ENCODE measurements at places on chromosomes 7 and 10. TPM values are rescaled to one million over a fixed set of nuclear protein-coding genes. Genes with fewer than 3 reads are reported as not detected.

Gene DEPP1
- 0.60 TPM for total RNA-seq

Gene OGDHL
- total RNA-seq, result 0.28 TPM

Gene MNX1
- total RNA-seq, result not detected

Gene PCGF5
- 13.3 TPM for total RNA-seq

Gene VPS41
- 35.3 TPM for total RNA-seq

Gene HEPACAM2
- not detected for total RNA-seq

Gene NEUROG3
- total RNA-seq, result not detected

Gene FAM131B
- 0.18 TPM for total RNA-seq

DNA sequence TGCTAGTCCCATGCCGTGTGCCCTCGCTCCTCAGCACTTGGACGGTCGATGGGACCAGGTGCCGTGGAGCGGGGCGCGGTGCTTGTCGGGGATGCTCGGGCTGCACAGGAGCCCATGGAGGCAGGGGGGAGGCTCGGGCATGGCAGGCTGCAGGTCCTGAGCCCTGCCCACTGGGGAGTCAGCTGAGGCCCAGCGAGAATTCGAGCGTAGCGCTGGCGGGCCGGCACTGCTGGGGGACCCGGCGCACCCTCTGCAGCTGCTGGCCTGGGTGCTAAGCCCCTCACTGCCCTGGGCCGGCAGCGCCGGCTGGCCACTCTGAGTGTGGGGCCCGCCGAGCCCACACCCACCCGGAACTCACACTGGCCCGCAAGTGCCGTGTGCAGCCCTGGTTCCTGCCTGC lies 44.7 kb downstream of the ST7 start:
- no peak for DNase-seq

- DNase-seq, result no peak
These were observed 63.6 kb downstream of the PKD1L1 start for GRCh38 chr7:47884675-47885074.

GRCh38 chr10:61024856-61025201 lies 80.8 kb upstream of the RHOBTB1 start:
- no peak for DNase-seq

DNA sequence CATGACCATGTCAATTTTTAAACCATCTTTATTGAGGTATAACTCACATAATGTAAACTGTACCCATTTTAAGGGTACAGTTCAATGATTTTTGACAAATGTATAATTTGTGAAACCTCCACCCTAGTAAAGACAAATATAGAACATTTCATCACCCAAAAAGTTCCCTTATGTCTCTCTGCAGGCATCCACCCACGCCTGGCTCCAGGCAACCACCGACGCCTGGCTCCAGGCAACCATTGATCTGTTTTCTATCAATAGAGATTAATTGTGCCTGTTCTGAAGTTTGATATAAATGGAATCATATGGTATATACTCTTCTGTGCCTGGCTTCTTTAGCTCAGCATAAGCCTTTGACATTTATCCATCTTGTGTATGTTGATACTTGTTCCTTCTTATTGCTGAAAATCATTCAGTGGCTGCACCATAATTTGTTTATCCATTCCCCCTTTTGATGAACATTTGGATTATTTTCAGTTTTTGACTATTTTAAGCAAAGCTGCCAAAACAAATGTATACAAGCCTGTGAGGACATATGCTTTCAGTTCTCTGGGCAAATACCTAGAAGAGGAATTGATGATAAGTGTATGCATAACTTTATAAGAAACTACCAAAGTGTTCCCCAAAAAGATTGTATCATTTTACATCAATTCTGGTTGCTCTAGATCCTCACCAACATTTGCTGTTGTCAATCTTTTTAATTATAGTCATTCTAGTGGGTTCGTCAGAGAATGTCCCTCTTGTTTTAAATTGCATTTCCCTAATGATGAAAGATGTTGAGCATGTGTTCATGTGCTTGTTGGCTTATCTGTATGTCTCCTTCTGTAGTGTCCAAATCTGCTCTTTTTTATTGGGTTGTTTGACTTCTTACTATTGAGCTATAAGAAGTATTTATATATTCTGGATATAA lies 55.7 kb upstream of the HECTD2 start:
- DNase-seq, result no peak

DNA sequence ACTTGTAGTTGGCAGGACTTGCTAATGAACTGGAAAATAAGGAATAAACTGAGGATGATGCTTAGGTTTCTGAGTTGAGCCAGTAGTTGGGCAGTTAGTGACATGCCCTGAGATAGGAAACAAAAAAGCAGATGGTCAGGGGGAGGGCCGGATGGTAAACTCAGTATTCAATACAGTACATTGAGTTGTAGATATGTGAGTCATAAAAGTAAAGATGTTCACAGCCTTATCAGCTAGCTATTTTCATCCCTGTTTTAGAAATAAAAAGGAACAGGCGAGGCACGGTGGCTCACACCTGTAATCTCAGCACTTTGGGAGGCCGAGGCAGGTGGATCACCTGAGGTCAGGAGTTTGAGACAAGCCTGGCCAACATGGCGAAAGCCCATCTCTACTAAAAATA lies 22.2 kb upstream of the NRBF2 start:
- DNase-seq, result peak; percentile 20

- peak; percentile 98 for DNase-seq
These were observed 4.1 kb upstream of the SFR1 start for GRCh38 chr10:104117839-104118323.

- peak; percentile 95 for DNase-seq
These were observed 133.4 kb upstream of the CSTF2T start for GRCh38 chr10:51832652-51833383.

DNA sequence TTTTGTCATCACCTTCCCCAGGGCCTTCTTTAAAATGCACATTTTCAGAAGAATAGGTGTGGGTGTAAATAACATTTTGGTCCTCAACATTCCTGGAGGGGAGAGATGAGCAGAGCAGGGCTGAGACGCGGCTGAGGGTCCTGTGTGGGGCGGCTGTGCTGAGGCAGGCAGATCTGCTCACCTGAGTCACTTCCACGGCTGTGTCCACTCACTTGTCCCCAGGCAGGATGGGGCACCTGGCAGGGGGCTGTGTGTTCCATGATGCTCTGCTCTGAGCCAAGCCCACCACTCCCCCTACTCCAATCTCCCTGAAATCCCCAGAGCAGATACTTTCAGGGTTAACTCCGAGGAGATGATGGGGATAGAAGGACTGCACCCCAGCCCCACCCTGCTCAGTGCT lies 93.8 kb downstream of the GLRX3 start:
- DNase-seq, result no peak

DNA sequence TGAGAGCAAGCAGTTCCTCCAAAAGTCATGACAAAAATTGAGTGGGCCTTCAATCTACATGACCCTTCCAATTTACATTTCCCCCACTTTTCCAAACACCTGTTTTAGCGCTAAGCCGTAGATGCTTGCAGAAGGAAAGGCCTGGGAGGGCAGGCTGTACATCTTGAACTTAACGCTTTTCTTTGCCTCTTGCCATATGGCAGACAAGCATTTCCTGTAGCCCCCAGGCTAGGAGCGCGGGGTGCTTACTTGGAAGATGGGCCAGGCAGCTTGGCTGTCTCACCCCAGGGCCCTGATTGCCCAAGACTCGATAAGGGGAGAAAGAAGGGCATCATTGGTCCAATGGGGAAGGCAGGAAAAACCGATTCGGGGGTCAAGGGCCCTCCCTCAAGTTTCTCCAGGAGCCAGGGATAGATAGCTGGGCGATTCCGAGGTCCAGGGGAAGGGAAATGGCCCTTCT lies 1.8 kb downstream of the HOXA10 start:
- peak; percentile 66 for DNase-seq

DNA sequence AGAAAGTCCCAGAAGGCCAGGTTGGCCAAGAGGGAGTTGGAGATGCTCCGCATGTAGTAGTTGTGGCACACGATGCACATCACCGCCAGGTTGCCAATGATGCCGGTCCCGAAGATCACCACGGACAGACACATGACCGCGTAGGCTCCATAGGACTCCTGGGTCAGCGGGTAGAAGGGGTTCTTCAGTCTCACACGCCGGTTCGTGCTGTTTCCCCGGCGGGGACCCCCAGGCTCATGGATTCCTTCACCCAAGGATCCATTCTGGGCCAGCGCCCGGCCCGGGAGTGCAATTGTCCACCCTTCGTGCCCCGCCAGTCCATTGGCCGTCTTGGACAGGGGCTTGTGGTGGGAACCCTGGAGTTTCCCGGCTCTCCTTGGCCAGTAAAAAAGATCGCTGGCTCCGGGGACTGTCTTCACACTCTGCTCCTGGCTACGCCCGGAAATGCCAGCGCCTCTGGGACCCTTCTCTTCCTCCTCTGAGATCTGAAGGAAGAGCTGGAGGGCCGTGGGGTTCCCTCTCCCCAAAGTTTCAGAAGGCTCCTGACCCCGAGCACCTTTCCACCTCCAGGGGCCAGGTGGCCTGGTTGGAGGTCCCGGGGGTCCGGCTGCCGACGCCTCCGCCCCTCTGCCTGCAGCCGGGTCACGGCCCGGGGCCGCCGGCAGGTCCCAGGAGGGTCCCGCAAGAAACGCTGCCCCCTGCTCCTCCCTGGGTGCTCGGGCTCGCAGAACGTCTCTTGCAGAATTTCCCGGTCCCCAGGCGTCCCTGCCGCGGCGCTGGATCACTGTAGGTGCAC lies 1.3 kb downstream of the GPR37 start:
- DNase-seq, result no peak
